Activated CD4-positive, alpha-beta T cell treated with anti-CD3 and anti-CD28 coated beads for 1 hour (primary cell): ENCODE measurements at places on chromosomes 7 and 10.

DNA sequence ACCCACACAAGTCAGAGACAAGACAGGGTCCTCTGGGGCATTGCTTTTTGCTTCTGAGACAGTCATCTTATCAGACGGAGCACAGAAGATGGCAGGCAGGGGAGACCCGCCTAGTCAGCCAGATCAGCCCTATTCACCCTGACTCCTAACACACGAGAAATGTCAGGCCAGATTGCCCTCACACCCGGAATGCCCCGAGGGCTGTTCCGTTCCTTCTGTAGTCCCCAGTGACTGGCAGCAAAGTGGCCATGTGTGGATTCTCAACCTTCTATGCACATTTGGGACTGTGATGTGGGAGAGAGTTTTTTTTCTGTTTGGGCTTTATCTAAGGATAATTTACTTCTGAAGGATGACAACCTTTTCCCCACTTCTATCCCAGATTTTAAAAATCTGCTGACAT, 35.5 kb upstream of the TBX20 start:
- DNase-seq = no peak

- DNase-seq = no peak
Observed at GRCh38 chr7:47471831-47472230, 110.1 kb downstream of the TNS3 start.

GRCh38 chr7:7569615-7570014, 2.9 kb downstream of the MIOS start:
- DNase-seq = no peak

DNA sequence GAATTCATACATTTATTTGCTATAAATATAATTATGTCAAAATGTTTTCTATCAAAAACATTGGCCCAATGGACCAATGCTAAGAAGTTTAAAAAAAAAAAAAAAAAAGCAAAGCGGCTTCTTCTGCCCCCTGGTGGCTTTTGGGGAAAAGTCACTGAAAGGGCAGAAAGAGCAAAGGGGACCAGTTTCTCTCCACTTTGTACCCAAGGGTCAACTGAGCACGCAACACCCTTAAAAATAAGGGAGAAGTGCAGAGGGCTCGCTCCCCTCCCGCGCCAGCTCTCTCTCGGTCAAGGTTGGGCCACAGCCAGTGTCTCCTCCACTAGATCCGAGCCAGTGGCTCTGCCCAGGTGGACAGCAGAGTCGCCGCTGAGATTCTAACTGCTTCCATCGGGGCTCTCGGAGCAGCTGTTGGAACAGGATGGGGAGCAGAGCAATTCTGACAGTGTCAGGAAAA, 136.4 kb upstream of the FGFR2 start:
- no peak for DNase-seq

- DNase-seq = no peak
Observed at GRCh38 chr10:70258216-70258615, 25.0 kb upstream of the PPA1 start.

- DNase-seq = no peak
Observed at GRCh38 chr7:45695249-45695995, 121.3 kb downstream of the ADCY1 start.

DNA sequence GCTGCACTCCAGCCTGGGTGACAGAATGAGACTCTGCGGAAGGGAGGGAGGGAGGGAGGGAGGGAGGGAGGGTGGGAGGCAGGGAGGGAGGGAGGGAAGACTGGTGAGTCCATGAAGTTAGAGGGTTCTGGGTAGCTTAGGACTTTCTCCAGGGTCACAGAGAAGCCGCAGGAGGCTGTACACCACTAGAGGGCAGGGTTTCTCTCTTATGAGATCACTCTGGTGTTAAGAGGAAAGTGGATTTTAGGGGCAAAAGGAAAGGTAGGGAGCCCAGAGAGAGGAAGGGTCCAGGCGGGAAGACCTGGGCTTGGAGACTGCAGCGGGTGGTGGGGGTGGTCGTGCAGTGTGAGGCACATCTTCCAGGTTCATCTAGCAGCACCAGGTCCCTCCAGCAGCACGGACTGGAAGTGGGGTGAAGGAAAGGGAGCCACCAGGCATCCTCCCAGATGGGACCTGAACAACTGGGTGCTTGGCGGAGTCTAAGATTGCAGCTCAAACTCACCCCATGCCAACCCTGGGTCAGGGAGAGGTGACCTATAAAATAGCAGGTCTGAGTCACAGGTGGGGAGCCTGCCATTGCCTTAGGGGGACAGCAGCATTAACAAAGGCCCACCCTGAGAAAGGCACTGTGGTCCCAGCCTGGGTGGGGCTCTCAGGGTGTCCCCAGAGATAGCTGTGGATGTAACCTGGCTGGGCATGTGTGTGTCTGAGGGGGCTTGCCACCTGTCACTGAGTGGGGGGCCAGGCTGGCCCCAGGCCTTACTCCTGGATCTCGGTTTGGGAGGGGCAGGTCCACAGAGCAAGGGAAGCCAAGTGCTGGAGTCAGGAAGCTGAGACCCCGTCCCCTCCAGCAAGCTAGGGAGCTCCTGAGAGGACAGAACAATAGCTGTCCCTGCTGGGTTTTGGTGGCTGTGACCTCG, 48.5 kb upstream of the SLC29A3 start:
- DNase-seq = no peak

DNA sequence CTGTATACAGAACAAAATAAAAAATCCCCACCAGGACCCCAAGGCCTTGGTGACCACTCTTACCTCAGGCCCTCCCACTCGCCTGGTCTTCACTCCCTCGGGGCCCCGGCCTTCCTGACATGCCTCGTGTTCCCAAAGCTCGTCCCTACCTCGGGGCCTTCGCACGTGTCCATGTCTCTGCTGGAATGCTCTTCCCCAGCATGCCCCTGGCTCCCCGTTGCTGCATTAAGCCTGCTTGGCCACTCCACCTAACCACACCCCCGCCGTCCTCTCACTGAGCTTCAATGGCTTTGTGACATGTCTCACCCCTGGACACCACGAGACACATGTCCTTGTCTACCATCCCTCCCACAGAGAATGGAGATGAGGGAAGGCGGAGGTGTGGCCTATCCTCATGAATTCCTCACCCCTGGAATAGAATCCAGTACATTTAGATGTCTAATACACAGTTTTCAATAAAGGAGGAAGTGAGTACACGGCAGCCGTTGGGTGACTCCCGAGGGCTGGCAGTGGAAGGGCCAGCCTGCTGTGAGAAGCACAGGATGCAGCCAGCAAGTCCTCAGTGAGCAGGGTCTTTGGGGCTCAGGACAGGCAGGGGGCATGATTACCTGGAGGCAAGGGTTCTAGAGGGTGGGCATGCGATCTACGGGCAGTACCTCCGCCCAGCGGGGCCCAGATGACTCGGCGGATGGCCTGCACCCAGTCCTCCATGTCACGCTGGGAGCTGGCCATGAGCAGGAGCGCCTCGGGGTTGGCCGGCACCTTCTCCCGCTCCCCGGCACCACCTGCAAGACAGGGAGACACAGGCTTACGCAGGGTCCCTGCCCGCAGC, 125.7 kb downstream of the ARHGAP22 start:
- DNase-seq = no peak

DNA sequence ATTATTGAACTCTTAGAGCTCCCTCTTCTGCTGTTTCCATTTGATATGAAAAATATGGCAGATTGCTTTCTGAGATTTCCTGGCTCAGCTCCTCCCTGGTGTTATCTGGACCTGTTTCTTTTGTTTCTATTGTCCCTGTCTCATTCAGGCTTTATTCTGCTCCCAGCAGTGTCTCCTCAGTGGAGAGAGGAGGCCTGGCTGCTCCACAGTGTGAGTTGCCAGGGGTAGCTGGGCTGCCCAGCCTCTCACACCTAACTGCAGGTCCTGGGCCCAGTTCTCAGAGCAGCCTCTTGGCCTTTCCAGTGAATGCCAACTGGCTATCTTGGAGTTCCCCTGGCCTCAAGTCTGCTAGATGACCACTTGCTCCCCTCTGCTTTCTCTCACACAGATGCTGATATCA, 127.0 kb downstream of the VPS41 start:
- DNase-seq = no peak
